CD4-positive, alpha-beta T cell treated with Interleukin-12 subunit alpha and Interleukin-12 subunit beta, for 1 hour (primary cell): ENCODE measurements at places on chromosomes 5 and 9.

GRCh38 chr5:14082973-14083372 is 60.2 kb upstream of the TRIO start:
- DNase-seq: no peak

GRCh38 chr5:135737701-135738563 is 96.5 kb upstream of the SLC25A48 start:
- no peak for DNase-seq

DNA sequence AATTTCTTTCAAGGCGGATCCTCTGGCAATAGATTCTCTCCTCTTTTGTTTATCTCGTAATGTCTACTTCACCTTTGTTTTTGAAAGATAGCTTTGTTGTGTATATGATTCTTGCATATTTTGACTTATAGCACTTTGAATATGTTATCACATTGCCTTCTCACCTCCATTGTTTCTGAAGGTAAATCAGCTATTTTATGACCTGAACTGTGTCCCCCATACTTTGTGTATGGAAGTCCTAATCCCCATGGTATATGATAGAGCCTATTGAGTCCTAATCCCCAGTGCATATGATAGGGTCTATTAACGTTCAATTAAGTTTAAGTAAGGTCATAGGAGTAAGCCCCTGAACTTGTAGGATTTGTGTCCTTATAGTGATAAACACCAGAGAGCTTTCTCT is 910.2 kb upstream of the NUDT12 start:
- no peak for DNase-seq

DNA sequence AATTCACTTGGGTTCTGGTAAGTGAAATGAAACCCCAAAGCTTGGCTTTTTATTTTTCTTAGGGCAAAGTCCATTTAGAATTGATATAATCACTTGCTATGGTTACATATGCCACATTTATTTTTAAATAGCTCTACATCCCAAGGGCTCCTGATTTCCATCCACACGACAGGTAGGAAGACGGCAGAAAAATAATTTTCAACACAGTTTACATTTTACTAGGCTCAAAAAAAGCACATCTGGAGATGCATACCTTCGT is 95.0 kb upstream of the EFNA5 start:
- no peak for DNase-seq
